ENCODE measurements at places on chromosomes 11 and 22. TPM values are rescaled to one million over a fixed set of nuclear protein-coding genes. Genes with fewer than 3 reads are reported as not detected.

- H3K4me1 ChIP-seq = peaks cover 3% of the 10 kb centered on the region
- H3K36me3 ChIP-seq = no peaks in the 10 kb centered on the region
- peak within 1 kb of the TSS; percentile 69 for H3K4me3 ChIP-seq
- DNase-seq = peak; percentile 45
Measured at GRCh38 chr11:57460022-57460757, at the start of gene RTN4RL2. TSS of gene RTN4RL2 (plus strand) at chr11:57460528. CDS start at chr11:57460866, 338 bp downstream.

- H3K4me1 ChIP-seq = no peaks in the 10 kb centered on the region
- H3K27ac ChIP-seq = no peak overlapping the region
- H3K36me3 ChIP-seq = no peaks in the 10 kb centered on the region
- no peak for DNase-seq
- no peak overlapping the region for H3K4me3 ChIP-seq
- no peaks in the 10 kb centered on the region for H3K27me3 ChIP-seq
Measured at GRCh38 chr11:72119198-72119597, 6.7 kb upstream of the ANAPC15 start.

DNA sequence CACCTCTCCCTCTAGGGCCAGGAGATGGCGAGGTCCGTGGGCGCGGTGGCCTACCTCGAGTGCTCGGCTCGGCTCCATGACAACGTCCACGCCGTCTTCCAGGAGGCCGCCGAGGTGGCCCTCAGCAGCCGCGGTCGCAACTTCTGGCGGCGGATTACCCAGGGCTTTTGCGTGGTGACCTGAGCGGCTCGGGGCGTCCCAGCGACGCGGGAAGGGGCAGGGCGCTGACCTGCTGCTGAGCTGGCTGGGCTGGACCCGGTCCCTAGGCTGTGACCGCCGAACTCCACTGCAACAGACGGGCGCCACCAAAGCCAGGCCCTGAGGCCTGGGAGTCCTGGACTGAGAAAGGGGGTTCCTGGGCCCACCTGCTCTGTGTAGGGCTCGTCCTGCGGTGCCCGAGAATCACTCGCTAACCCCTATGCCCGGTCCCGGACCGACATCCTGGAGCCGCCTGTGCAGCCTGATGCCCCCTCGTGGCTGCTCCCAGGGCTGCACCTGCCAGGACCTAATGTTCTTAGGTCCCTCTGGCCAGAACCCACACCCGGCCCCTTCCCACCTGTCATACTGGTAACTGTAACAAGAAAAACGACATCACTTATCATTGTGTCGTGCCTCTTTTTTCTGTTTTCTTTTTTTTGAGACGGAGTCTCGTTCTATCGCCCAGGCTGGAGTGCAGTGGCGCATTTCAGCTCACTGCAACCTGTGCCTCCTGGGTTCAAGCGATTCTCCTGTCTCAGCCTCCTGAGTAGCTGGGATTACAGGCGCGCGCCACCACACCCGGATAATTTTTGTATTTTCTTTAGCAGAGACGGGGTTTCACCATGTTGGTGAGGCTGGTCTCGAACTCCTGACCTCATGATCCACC, 15.0 kb downstream of the RHOD start:
- H3K4me1 ChIP-seq = no peaks in the 10 kb centered on the region
- H3K4me3 ChIP-seq = no peak overlapping the region
- no peaks in the 10 kb centered on the region for H3K27me3 ChIP-seq
- no peaks in the 10 kb centered on the region for H3K36me3 ChIP-seq
- peak; percentile 55 for DNase-seq
- no peak overlapping the region for H3K27ac ChIP-seq

The SHANK3 gene
- total RNA-seq = 0.18 TPM

- no peak overlapping the region for H3K27ac ChIP-seq
- H3K4me3 ChIP-seq = no peak overlapping the region
- no peaks in the 10 kb centered on the region for H3K27me3 ChIP-seq
Measured at GRCh38 chr11:27212248-27212780, 150.7 kb downstream of the CCDC34 start.

DNA sequence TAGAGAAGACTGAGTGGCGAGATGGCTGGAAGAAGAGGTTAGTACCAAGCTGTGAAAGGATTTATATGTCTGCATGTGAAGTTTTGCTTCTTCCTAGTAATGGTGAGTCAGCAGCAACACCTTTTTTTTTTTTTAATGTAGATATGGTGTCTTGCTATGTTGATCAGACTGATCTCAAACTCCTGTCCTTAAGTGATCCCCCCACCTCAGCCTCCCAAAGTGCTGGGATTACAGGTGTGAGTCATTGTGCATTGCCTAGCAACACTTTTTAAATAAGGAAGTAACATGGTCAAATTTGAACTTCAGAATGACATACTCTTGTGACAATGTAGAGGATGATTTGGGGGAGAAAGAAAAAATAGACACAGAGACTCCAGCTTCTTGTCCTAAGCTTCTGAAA, 6.5 kb upstream of the CSTPP1 start:
- H3K4me1 ChIP-seq = peaks cover 2% of the 10 kb centered on the region
- H3K36me3 ChIP-seq = no peaks in the 10 kb centered on the region
- DNase-seq = peak; percentile 73
- no peak overlapping the region for H3K4me3 ChIP-seq
- no peak overlapping the region for H3K27ac ChIP-seq
- H3K27me3 ChIP-seq = no peaks in the 10 kb centered on the region

The PGA5 gene
- not detected for total RNA-seq

The RFPL3 gene
- total RNA-seq = not detected

GRCh38 chr11:113470233-113470632, 5.0 kb downstream of the DRD2 start:
- H3K4me3 ChIP-seq = no peak overlapping the region
- no peak overlapping the region for H3K27ac ChIP-seq
- DNase-seq = no peak
- H3K27me3 ChIP-seq = peaks cover 4% of the 10 kb centered on the region

GRCh38 chr11:75562836-75563484, 907 bp downstream of the SERPINH1 start:
- H3K36me3 ChIP-seq = peaks cover 33% of the 10 kb centered on the region
- H3K27me3 ChIP-seq = no peaks in the 10 kb centered on the region
- peak overlapping the region; percentile 61 for H3K4me3 ChIP-seq
- peak; percentile 56 for DNase-seq

The P4HA3 gene
- total RNA-seq = 2.9 TPM

GRCh38 chr11:74678591-74679512, 52.4 kb downstream of the CHRDL2 start:
- H3K4me1 ChIP-seq = peaks cover 6% of the 10 kb centered on the region
- peak; percentile 44 for DNase-seq
- no peaks in the 10 kb centered on the region for H3K27me3 ChIP-seq
- no peaks in the 10 kb centered on the region for H3K36me3 ChIP-seq
- no peak overlapping the region for H3K27ac ChIP-seq

- no peaks in the 10 kb centered on the region for H3K27me3 ChIP-seq
- H3K4me3 ChIP-seq = no peak overlapping the region
- no peak for DNase-seq
- no peaks in the 10 kb centered on the region for H3K36me3 ChIP-seq
- no peaks in the 10 kb centered on the region for H3K4me1 ChIP-seq
- H3K27ac ChIP-seq = no peak overlapping the region
Measured at GRCh38 chr22:43550024-43550620, 138.3 kb downstream of the MPPED1 start.
